Osteoblast (primary cell): ENCODE measurements at places on chromosomes 7 and 10. TPM values are rescaled to one million over a fixed set of nuclear protein-coding genes. Genes with fewer than 3 reads are reported as not detected.

DNA sequence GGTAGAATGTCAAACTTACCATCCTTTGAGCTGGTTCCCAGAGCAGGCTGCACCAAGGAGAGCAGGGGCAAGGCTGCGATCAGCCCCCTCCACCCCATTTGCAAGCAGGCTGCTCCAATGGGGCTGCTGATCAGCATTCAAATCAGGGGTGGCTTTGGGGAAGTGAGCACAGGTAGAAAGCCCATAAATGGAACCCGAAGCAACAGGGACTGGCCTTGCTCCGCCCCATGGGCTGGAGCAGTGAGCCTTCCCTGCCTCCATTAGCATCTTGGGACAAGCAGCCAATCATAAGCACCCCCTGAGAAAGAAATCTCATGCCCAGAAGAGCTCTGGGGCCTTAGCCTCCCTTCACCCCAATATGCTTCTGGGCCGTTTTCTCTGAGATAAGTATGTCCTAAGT, 4.0 kb upstream of the PKD1L1 start:
- H3K27me3 ChIP-seq: no peaks in the 10 kb centered on the region
- no peak for DNase-seq
- H3K4me3 ChIP-seq: no peak overlapping the region

GRCh38 chr7:92584953-92585352, 5.2 kb downstream of the FAM133B start:
- no peak overlapping the region for H3K4me3 ChIP-seq
- H3K36me3 ChIP-seq: peaks cover 10% of the 10 kb centered on the region
- no peak for DNase-seq
- H3K4me1 ChIP-seq: peaks cover 26% of the 10 kb centered on the region

DNA sequence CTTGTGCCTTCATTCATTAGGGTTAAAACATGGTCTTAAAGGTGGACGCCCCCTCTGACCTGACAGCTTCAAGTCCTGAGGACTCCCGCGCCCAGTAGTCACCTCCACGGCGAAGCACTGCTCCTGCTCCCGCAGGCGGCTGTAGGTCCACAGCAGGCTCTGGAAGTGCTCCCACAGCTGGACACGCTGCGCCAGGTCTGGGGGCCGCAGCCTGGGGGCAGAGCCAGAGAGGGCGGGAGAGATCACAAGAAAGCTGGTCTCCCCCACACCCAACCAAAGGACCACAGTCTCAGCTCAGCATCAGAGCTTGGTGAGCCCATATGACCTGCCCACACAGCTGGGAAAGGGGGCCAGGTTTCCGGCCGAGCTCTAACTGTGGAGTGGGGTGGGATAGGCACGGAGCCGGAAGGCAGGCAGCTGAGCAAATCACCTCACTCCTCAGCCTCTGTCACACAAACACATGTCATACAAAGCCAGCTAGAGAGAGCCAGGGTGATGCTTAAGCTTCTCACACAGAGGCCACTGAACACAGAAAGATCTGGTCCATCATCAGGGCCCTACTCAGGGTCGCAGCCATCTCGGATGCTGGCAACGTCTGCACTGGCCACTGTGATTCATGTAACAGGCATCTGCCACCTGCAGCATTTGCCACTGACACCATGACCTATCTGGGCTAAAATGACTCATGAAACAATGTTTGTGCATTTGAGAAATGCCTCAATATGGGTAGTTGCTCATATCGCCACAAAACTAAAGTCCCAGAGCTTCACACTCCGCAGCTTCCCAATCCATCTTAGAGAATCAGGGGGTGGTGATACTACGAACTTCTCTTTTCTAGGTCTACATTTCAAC, 12.6 kb downstream of the HPS1 start:
- no peak overlapping the region for H3K4me3 ChIP-seq
- peak; percentile 50 for DNase-seq
- peaks cover 59% of the 10 kb centered on the region for H3K36me3 ChIP-seq
- H3K27me3 ChIP-seq: no peaks in the 10 kb centered on the region
- H3K27ac ChIP-seq: no peak overlapping the region
- peaks cover 6% of the 10 kb centered on the region for H3K4me1 ChIP-seq

DNA sequence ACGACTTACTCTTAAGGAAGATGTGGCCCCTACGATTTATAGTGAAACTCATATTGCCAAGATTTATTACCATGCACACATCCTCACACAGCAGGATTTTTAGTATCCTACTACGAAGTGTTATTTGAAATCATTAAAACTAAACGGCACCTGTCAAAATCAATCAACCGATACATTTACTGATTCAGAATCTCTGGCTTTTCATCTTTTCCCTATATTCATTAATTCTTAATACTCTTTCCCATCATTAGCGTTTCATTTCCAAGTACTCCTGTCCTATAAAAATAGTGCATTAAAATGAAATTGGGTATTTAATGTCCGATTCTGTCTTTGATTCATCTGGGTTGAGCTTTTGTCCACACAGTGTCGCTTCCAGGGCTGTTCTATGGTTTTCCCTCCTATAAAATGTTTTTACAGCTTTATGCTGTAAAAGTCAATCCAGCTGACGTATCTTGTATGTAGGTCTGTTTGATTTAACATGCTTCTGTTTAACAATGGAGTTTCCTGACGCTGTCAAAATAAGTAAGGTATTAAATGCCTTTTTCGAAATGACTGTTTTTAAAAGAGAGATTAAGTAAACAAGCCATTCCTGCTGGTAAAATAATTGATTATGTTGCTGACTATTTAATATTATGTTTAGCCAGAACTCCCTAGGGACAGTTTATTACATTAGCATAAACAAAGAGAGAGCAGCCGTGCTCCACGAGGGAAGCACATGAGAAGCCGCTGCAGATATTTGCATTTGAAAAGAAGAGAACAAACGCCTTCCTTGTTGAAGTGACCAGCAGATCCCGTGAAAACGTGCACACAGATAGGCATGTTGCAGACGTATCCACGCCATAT, 22.3 kb upstream of the SFMBT2 start:
- H3K27me3 ChIP-seq: no peaks in the 10 kb centered on the region
- H3K36me3 ChIP-seq: no peaks in the 10 kb centered on the region
- peak; percentile 50 for DNase-seq
- no peaks in the 10 kb centered on the region for H3K4me1 ChIP-seq
- no peak overlapping the region for H3K4me3 ChIP-seq

DNA sequence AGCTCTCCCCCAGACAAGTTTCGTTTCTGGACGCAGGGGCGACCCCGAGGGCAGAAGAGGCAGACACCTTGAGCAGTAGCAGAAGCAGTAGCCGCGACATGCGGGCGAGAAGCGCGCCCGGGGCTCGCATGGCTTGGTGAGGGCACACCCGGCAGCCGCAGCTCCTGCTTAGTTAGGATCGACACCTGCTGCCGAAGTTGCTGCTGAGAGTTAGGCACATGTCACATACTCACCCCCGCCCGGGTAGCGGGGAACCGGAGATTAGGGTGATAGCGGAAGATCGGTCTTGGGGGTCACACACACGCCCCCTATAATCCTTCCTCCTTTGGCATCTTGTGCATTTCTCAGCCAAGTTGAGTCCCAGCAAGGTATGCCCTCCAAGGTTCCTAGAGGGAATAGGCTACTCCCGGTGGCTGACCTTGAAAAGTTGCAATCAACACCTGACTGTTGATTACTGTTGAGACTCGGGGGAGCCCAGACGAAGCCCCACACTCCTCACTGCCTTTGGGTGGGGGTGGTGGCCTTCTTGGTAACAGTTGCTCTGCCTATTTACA, 668 bp downstream of the GPR37 start:
- no peak overlapping the region for H3K27ac ChIP-seq
- no peaks in the 10 kb centered on the region for H3K36me3 ChIP-seq
- peaks cover 3% of the 10 kb centered on the region for H3K4me1 ChIP-seq
- peak; percentile 68 for DNase-seq
- peak overlapping the region; percentile 68 for H3K4me3 ChIP-seq
- peaks cover 24% of the 10 kb centered on the region for H3K27me3 ChIP-seq

DNA sequence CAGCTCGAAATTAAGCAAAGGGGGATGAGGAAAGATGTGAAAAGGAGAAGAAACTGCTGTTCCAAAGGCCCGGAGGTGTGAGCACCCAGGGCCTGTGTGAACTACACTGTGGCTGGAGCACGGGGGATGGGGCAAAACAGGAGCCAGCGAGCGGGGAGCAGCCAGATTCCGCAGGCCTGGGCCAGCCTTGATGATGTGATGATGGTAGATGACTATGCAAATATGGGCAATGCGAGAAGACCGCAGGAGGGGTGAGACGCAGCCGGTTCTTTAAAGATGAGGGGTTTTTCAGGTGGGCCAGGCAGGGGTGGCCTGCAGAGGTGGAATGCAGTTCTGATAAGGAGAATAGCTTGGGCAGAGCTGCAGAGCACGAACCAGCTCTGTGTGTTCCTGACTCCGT, 61.5 kb downstream of the LANCL2 start:
- no peak for DNase-seq
- no peaks in the 10 kb centered on the region for H3K36me3 ChIP-seq

GRCh38 chr10:123507298-123507697, 158.9 kb upstream of the GPR26 start:
- no peak overlapping the region for H3K27ac ChIP-seq
- no peaks in the 10 kb centered on the region for H3K4me1 ChIP-seq
- H3K4me3 ChIP-seq: no peak overlapping the region
- no peaks in the 10 kb centered on the region for H3K27me3 ChIP-seq
- no peak for DNase-seq

DNA sequence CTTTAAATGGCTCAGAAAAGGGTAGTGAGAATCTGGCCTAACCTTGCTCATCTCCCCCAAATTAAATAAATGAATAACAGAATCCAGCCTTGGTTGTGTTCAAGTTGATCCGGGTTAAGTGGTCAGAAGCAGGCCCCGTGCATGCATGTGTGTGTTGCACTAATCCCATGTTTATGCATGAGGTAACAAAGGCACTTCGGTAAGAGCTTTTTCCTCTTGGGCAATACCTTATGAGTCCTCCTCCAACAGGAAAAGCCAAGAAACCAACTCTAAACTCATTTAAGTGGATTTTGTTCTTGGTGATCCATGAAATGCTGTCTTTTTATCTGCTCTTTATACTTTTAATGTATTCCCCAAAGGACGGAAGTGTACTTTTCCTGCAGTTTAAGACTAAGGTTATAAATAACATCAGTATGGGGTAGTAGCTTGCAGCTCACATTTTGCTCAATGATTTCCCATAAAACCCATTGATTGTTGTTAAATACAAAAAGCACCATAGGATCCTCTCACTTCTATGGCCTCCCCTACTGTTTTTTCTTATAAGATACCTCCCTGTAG, 104.9 kb upstream of the YAE1 start:
- H3K4me3 ChIP-seq: no peak overlapping the region
- H3K36me3 ChIP-seq: no peaks in the 10 kb centered on the region
- H3K27me3 ChIP-seq: peaks cover 7% of the 10 kb centered on the region
- no peak overlapping the region for H3K27ac ChIP-seq
- DNase-seq: no peak
- peaks cover 6% of the 10 kb centered on the region for H3K4me1 ChIP-seq

- H3K4me3 ChIP-seq: no peak overlapping the region
- no peak overlapping the region for H3K27ac ChIP-seq
- no peaks in the 10 kb centered on the region for H3K27me3 ChIP-seq
- H3K36me3 ChIP-seq: no peaks in the 10 kb centered on the region
- no peaks in the 10 kb centered on the region for H3K4me1 ChIP-seq
These were observed 49.8 kb downstream of the PRKCQ start for GRCh38 chr10:6530211-6530840.

GRCh38 chr10:78408671-78409472, 375.2 kb downstream of the RPS24 start:
- DNase-seq: no peak
- H3K27me3 ChIP-seq: peaks cover 16% of the 10 kb centered on the region
- peaks cover 6% of the 10 kb centered on the region for H3K4me1 ChIP-seq
- no peak overlapping the region for H3K4me3 ChIP-seq
- no peaks in the 10 kb centered on the region for H3K36me3 ChIP-seq
- no peak overlapping the region for H3K27ac ChIP-seq

GRCh38 chr10:49076319-49076718, 39.0 kb downstream of the VSTM4 start:
- no peak overlapping the region for H3K27ac ChIP-seq
- no peaks in the 10 kb centered on the region for H3K36me3 ChIP-seq
- no peak overlapping the region for H3K4me3 ChIP-seq

DNA sequence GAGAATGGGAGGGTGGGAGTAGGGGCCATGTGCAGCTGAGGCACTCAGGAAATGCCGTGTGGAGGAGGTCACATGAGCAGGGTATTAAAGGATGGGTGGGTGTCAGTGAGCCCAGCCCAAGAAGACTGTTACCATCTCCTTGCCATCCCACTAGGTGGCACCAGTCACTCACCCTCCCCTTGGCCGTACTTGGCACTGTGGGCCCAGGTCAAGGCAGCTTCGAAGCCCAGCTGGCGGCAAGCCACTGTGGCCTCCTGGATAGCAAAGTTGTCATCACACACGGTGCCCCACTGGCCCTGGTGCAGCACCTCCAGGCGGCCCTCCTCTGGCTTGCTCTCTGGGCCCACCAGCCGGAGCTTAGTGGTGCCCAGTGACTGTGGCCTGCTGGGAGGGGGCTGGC, 5.4 kb downstream of the LOXL4 start:
- H3K4me3 ChIP-seq: no peak overlapping the region
- H3K4me1 ChIP-seq: peaks cover 10% of the 10 kb centered on the region
- H3K36me3 ChIP-seq: peaks cover 40% of the 10 kb centered on the region
- H3K27me3 ChIP-seq: no peaks in the 10 kb centered on the region

DNA sequence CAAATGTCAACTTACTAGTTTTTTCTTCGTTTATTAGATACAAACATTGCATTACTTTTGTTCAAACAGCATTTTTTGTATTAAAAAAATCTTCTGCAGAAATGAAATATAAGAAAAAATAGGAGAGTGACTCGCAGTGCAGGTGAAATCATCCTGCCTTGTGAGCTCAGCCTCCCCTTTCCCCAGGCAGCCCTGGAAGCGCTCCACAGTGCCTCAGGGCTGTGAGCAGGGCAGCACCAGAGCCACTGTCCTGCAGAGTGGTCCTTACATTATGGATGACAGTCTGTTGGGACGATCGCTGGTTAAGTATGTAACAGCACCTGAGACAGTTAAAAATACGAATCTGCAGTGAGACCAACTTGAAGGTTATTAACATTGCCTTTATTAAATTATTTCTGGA, 695.4 kb upstream of the POM121L12 start:
- H3K27ac ChIP-seq: no peak overlapping the region
- H3K4me3 ChIP-seq: no peak overlapping the region
- DNase-seq: no peak
- no peaks in the 10 kb centered on the region for H3K4me1 ChIP-seq
- H3K27me3 ChIP-seq: no peaks in the 10 kb centered on the region

- peak overlapping the region; percentile 60 for H3K27ac ChIP-seq
- H3K27me3 ChIP-seq: no peaks in the 10 kb centered on the region
- DNase-seq: no peak
- peaks cover 20% of the 10 kb centered on the region for H3K4me1 ChIP-seq
- H3K4me3 ChIP-seq: no peak overlapping the region
These were observed 14.5 kb upstream of the PAX4 start for GRCh38 chr7:127632276-127632910.

The JCAD gene
- 47.0 and 52.7 TPM in 2 replicates for total RNA-seq

The TRUB1 gene
- total RNA-seq: 26.8 and 28.6 TPM in 2 replicates

The HMX2 gene
- not detected in 2 replicates for total RNA-seq

The PRRT4 gene
- total RNA-seq: not detected in 2 replicates

The ADK gene
- 34.0 and 46.3 TPM in 2 replicates for total RNA-seq
